ENCODE measurements at places on chromosomes 7 and 10. TPM values are rescaled to one million over a fixed set of nuclear protein-coding genes. Genes with fewer than 3 reads are reported as not detected.

- DNase-seq, result no peak
Measured at GRCh38 chr7:28430616-28431015, 18.3 kb downstream of the CREB5 start.

GRCh38 chr10:133206356-133207040, 23.5 kb upstream of the UTF1 start:
- no peak for DNase-seq

- DNase-seq, result no peak
Measured at GRCh38 chr10:320771-321170, 185.5 kb downstream of the ZMYND11 start.

DNA sequence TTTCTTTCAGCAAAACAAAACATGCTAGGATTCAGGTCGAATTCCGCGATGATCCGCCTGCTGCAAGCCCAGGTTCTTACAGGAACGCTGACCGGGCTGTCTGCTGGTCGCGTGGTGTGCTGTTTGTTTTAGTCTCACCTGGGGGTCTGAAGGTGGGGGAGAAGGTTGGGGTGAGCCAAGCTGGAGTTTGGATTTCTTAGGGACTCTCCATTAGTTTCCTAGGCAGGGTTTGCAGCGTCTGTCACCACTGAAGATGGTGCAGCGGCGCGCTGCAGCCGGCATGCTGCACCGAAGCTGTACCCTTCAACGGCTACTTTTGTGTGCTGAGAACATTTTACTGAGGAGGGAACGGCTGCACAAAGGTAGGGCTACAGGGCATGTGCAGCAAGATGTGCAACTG, 48.7 kb downstream of the GCC1 start:
- no peak for DNase-seq

DNA sequence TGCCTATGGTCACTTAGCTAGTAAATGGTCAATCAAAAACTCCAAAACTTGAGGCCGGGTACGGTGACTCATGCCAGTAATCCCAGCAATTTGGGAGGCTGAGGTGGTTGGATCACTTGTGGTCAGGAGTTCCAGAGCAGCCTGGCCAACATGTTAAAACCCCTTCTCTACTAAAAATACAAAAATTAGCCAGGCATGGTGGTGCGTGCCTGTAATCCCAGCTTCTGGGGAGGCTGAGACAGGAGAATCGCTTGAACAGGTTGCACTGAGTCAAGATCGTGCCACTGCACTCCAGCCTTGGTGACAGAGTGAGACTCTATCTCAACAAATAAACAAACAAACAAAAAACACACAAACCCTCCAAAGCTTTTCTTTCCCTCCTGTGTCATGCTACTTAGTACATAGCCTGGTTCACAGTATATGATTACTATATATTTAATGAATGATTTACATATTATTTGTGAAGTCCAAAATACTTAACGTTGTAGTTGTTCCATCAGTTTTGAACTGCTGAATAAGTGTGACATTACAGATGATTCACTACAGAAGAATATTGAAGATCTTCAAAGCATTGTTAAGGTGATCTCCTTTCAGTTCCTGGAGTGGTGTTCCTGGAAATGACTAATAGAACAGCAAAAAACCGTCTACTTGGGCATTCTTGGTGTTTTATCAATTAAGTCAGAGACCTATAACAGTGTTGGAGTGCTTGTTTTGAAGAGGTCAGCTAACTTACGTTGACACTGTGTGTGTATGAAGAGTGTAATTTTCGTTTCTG, 72.9 kb downstream of the ADK start:
- no peak for DNase-seq

DNA sequence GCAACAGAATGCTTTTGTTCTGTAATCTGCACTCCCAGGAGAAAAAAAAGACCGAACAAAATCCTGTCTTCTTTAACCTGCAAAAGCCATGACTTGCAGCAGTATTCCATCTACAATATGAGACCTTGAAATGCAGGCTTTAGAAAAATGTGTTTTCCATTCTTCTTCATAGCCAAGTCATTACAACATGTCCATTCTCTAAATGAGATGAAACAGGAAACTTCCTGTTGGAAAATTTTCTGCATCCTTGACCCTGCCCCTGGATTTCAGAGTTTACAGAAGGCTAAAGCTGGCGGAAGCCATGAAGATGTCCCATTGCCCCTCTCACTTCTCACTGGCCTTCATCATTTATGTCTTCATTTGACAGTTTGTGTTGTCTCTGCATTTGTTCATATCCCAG, 546.4 kb downstream of the TNS3 start:
- no peak for DNase-seq

CCDC3 gene
- 18.8 TPM for total RNA-seq

- DNase-seq, result no peak
Measured at GRCh38 chr10:98513704-98514103, 67.0 kb upstream of the HPS1 start.

All from frontal cortex (tissue), 4 donors.